ENCODE measurements at places on chromosomes 11 and 22.
A peak's percentile ranks its signal among the peaks of the same experiment; 100 is the strongest.

- DNase-seq, result no peak
Measured at GRCh38 chr11:95985174-95985808, 61.4 kb upstream of the MTMR2 start.

- no peak for DNase-seq
Measured at GRCh38 chr11:57785072-57785471, 23.5 kb downstream of the CTNND1 start.

DNA sequence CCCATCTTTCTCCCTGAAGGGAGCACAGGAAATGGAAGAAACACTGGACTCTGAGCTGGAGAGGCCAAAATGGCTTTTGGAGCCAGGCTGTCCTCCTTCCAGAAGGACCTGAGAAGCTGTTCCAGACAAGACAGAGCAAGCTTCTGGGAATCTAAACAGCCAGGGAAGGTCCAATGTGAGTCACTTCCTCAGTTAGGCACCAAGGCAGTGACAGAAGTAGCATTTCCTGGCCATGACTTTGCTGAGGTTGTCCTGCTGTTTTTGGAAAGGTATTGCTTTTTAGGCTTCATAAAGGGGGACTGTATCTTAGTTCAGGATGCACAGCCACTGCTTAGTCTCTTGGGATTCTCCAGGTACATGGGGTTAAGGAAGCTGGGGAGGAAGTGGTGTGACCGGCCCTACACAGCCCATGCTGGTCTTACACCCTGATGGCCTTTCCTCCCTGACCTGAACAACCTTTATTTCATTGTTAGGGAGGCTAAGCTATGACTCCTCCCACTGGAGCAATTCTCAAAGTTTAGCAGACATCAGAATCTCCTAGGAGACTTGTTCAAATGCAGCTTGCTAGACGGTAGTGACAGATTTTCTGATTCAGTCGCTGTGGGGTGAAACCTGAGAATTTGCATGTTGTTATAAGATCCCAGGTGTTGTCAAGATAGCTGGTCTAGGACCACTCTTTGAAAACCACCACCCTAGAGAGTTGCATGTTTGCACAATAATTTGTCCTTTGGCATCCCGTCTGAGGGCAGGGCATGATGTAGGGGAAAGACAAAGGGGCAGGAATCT, 6.8 kb upstream of the INSC start:
- no peak for DNase-seq

GRCh38 chr11:77206264-77207018, 78.4 kb downstream of the MYO7A start:
- DNase-seq, result no peak

- peak; percentile 75 for DNase-seq
Measured at GRCh38 chr22:41285441-41285819, 557 bp downstream of the RANGAP1 start.

DNA sequence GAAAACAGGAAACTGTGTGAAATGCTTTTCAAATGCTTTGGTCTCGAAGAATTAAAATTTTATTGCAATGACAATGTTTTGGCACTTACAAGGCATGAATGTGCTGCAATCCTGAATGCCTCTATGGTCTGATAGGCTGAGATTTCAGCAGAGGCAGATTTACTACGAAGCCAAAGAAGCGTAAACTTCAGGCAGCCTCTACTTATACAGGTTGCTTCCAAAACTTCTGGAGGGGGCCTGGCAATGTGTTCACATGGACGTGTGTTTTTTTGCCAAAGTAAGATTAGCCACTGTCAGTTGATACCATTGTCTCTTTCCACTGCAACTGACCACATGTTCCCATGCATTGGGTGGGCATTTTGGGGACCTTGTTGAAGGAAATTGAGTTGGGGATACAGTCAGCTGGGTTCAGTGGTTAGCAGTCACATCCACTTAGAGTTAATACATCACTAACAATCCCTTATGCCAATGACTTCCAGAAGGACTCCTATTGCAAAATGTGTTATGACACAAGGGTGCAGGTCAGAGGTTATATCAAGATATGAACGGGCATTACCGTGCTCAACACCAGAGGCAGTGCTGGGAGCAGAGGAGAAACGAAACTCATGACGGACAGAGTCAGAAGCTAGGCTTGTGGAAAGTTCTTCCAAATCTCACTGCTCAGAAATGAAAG, 48.8 kb downstream of the ABTB2 start:
- no peak for DNase-seq

- DNase-seq, result no peak
Measured at GRCh38 chr11:774873-775592, 2.3 kb downstream of the GATD1 start.

DNA sequence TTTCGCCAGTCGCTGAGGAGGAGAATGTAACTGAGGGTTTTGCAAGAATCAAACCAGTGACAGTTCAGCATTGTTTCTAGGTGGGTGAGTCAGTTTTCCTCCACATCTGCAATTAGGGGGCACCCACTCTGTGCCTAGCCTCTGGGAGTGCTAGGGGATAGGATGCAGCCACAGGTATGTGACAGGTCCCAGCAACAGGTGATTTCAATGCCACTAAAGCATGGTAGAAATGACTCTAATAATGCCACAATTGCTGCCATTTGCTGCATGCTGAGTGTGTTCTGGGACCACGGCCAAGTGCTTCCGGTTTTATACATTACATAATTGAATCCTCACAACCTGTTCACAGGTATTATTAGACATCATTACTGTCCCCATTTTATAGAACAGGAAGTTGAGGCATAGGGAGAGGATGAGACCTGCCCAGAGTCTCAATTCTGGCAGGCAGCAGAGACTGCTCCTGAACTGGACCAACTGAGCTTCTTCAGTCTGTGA, 556 bp downstream of the CRYBB2 start:
- DNase-seq, result no peak

GRCh38 chr11:31050061-31050765, 319.3 kb downstream of the DCDC1 start:
- no peak for DNase-seq

GRCh38 chr11:77467993-77468392, 5.9 kb downstream of the PAK1 start:
- DNase-seq, result no peak

- DNase-seq, result no peak
Measured at GRCh38 chr11:67055812-67056211, 835 bp upstream of the RHOD start.

DNA sequence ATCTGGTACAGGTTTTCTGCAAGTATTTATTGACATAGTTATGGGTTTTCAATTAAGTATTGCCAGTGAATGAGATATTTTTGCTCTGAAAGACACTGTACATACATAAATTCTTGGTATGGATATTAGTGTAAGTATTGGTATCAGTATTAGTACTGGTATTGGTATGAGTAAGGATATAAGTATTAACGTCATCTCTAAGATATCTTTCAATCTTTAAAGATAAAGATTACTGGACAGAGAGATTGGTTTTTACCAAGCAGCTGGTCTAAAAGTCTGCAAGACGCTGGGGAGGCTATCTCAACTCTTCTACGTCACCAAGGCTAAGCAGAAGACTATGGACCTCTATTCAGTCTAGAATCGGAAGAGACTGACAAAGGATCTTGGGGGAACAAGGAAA, 234.5 kb downstream of the NXPE2 start:
- no peak for DNase-seq

- DNase-seq, result no peak
Measured at GRCh38 chr11:20060181-20060580, 100.1 kb downstream of the DBX1 start.

Data from CD4-positive, alpha-beta T cell (primary cell).